ENCODE measurements at places on chromosomes 1 and 21.

GRCh38 chr1:19689085-19689757, 24.5 kb downstream of the HTR6 start:
- DNase-seq, result no peak

DNA sequence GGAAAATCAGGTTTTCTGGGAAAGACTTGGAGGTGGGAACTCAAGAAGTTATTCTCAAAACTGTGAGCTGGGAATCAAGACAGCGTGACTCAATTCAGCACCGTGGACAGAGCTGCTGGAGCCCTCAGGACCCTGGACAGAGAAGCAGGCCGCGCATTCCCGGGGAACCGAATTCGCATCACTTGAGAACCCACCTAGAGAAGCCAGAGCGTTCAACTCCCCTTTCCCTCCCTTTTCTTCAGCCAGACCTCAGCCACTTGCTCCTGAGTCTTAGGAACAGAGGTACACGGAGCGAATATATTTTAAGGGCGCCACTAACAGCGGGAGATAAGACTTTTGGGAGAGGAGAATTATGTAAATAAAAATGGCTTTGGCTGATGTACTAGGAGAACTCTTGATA, 2.0 kb upstream of the LIN28A start:
- peak; percentile 22 for DNase-seq

- peak; percentile 55 for DNase-seq
These were observed 630 bp downstream of the ACP6 start for GRCh38 chr1:147669469-147670318.

- no peak for DNase-seq
These were observed 27.3 kb downstream of the ABL2 start for GRCh38 chr1:179202161-179202560.

GRCh38 chr1:45922374-45922773, 119.0 kb downstream of the MAST2 start:
- DNase-seq, result no peak

- DNase-seq, result no peak
These were observed 38.2 kb downstream of the SLC19A1 start for GRCh38 chr21:45504021-45504515.

GRCh38 chr21:44006656-44007055, 5.5 kb upstream of the TRAPPC10 start:
- DNase-seq, result no peak

DNA sequence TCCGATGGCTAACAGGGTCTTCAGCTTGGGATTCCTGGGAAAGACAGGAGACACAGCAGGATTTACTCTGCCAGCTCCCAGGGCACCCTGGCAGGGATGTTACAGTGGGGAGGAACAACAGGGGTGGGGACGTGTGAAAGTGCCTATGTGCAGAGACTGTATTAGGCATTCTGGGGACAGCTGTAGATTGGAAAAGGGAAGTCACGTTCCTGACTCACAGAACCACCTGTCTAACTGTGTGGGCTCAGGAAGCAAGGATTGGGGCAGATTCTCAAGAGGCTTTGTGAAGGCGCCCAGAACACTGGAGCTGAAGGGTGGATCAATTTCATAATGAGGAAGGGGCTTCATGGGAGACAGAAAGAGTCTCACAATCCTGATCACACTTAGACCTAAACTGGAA, 4.4 kb downstream of the CHIT1 start:
- DNase-seq, result no peak

DNA sequence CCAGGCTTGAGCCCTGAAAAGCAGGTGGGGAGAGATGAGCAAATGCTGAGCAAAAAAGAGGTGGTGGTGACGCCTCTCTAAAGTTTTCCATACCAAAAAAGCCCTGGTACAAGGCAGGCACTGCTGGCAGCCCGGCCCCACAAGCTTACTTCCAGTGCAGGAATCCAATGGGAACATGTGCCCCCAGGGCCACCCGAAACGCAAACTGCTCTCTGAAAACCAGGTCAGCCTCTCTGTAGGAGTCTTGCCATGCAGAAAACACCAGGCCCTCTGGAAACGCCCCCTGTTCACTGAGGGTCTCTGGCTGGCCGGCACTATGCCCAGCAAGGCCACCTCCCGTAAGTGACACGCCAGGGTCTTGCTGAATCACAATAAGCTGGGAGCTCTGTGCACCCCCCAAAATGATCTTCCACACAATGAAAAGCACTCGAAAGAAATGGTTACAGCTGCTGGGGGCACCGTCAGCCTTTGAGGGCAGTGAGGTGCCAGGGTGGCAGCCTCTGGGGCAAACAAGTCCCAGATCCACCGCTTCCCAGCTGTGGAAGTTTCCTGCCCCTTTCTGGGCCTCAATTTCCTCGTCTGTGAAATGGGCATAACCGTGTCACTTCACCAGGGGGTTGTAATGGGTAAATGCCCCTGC, 170.5 kb downstream of the TOMM20 start:
- DNase-seq, result no peak

DNA sequence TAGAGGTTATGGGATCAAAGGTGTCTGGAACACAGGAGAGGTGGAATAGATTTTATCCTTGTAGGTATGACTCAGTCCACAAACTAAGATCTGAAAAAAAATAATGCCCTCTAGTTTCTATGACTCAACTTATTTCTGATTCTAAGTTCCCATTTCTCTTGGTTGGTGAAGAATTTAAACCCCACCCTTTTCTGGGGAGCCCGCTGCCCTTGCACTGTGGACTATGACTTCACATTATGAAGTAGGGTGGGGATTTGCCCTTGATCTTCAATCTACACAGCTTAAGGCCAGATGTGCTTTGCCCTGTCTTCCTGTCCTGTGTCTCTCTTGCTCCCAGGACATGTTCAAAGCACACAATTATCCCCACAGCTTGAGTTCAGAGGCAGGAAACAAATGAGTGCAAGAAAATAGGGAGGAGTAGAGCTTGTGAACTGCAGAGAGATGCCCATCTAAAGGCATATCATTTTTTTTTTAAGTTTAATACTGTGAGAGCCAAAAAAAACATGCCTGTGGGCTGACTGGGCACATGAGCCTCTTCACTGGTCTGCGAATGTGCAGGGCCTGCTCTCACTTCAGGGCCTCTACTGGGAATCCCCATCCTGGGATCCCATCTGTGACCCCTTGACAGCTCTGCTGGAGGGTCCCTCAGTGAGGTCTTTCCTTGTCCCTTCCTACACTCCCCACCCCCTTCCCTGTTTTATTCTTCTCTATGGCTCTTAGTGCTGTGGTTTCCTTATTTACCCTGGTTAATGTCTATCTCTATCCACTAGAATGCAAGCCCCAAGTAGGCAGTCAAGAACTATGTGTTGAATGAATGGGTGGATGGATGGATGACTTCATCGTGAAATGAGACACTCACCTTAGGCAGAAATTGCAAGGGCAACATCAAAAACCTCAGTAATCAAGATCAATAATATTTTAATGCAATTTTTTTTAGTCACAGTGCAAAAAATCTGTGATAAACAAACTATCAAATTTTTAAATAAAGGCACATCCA, 61.5 kb downstream of the CD58 start:
- no peak for DNase-seq

GRCh38 chr1:72326494-72326893, 44.2 kb upstream of the NEGR1 start:
- DNase-seq, result no peak

All from anterior cingulate cortex (tissue), 58 donors.